RPMI7951 (cell line): ENCODE measurements at places on chromosomes 4 and X.

GRCh38 chrX:105711805-105712204 is 110.5 kb upstream of the NRK start:
- DNase-seq, result no peak

GRCh38 chr4:116018831-116019230 is 905.4 kb upstream of the NDST4 start:
- no peak for DNase-seq

- no peak for DNase-seq
Measured at GRCh38 chrX:115036029-115036428, 18.6 kb upstream of the IL13RA2 start.

DNA sequence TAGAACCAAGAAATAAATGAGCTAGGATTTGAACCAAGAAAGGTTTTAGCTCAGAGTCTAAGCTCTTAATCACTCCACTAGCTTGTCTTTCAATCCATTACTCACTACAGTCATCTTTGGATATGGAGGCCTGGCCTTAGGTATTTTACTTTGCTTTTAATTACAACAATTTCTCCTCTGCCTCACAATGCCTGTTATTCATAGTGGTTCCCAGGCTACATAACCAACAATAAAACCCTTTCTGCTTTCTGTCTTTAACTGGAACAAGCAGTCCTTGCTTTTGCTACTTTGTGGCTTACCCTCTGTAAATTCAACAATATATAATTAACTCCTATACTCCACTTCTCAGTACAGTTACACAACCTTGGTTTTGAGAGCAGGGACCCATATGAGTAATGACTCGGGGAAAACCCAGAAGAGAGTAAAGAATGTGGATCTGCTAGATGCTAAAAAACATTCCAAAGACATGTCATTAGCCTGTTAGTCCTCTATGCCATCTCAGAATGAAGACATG is 94.7 kb upstream of the NAP1L5 start:
- DNase-seq, result peak; percentile 63

GRCh38 chr4:142974328-142974727 is 128.2 kb upstream of the INPP4B start:
- DNase-seq, result no peak

DNA sequence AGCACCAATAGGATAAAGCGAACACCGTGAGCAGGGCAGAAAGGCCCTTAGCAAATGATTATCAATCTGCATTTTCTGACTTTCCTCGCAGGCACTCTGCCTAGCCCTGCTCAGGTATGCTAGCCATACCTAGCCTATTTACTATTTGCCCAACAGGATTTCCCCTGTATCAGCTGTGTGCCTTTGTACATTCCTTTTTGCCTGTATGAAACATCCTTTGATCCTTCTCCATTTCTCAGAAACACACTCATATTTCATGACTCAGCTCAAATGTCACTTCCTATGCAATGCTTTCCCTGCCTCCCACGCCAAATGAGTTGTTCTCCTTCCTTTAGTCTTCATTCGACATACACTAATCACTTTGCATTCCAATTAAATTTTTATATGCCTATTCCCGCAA is 37.2 kb downstream of the PCDH7 start:
- peak; percentile 1 for DNase-seq

- DNase-seq, result no peak
Measured at GRCh38 chrX:69125094-69125493, 40.2 kb downstream of the PJA1 start.

GRCh38 chr4:185305979-185306442 is 89.7 kb downstream of the LRP2BP start:
- peak; percentile 86 for DNase-seq

- no peak for DNase-seq
Measured at GRCh38 chrX:9573282-9574106, 108.6 kb downstream of the TBL1X start.

GRCh38 chr4:147737623-147738022 is 5.7 kb downstream of the ARHGAP10 start:
- no peak for DNase-seq

DNA sequence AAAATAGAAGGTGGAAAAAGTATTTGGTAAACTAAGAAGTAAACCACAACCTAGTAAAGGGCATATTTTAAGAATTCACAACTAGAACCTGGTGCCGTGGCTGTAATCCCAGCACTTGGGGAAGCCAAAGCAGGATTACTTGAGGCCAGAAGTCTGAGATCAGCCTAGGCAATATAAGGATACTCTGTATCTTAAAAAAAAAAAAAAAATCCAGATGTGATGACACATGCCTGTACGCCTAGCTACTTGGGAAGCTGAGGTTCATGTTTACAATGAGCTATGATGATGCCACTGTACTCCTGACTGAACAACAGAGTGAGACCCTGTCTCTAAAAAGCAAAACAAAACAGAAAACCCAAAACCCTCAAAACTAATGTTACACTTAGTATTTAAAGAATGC is 294.9 kb upstream of the ZCCHC13 start:
- no peak for DNase-seq

DNA sequence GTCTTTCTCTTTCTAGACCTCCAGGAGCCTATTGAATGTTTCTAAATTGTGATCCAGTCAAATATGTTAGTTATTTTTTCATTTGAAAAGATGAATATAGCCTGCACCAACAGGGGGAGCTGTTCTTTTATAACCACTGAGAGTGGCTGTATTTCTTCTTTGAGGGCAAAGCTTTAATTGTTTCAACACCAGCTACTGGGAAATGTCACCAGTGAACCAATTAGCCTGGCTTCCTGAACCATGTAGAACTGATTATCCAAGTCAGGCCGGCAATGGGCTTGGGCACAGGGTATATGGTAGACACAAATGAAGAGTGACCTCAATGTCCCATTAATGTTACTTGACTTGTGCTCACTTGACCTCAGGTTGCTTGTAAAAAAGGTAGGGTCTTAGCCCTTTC is 4.8 kb upstream of the DAPP1 start:
- DNase-seq, result peak; percentile 31

GRCh38 chr4:165874791-165875371 is 1.8 kb downstream of the TLL1 start:
- DNase-seq, result no peak

- no peak for DNase-seq
Measured at GRCh38 chr4:3226467-3226866, 22.5 kb upstream of the MSANTD1 start.

GRCh38 chrX:111100191-111100590 is 4.2 kb downstream of the PAK3 start:
- peak; percentile 45 for DNase-seq

- DNase-seq, result no peak
Measured at GRCh38 chr4:110359076-110359475, 116.9 kb upstream of the ENPEP start.

DNA sequence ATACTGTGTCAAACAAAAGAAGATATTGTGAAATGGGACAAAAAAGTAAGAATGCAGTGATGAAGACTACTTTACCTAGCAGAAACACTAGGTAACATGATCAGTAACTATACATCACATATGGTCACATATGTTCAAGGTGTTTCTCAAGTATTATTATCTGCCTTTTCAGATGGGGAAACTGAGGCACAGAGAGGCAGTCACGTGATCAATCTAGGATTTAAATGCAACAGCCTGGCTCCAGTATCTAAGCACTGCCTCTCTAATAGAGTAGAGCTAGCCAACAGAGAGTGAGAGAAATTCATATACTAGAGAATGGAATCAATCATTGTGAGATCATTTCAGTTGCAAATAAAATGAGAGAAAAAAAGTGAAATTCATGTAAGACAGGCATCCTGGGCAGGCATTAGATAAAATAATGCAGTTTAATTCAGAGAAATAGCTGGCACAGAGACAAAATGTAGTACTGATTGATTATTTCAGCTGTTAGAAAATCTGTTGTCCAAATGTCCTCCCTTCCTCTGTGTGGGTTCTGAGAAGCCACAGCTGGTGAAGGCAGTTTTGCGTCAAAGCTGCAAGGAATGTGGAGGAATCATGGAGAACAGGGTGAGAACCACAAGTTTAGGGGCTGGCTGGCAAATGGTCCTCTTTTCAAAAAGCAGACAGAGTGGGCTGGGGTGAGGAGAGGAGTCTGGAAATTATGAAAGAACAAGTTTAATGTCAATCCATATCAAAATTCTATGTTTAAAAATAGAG is 26.0 kb downstream of the SMIM43 start:
- DNase-seq, result no peak

GRCh38 chrX:13579661-13580060 is 10.3 kb downstream of the EGFL6 start:
- DNase-seq, result no peak

DNA sequence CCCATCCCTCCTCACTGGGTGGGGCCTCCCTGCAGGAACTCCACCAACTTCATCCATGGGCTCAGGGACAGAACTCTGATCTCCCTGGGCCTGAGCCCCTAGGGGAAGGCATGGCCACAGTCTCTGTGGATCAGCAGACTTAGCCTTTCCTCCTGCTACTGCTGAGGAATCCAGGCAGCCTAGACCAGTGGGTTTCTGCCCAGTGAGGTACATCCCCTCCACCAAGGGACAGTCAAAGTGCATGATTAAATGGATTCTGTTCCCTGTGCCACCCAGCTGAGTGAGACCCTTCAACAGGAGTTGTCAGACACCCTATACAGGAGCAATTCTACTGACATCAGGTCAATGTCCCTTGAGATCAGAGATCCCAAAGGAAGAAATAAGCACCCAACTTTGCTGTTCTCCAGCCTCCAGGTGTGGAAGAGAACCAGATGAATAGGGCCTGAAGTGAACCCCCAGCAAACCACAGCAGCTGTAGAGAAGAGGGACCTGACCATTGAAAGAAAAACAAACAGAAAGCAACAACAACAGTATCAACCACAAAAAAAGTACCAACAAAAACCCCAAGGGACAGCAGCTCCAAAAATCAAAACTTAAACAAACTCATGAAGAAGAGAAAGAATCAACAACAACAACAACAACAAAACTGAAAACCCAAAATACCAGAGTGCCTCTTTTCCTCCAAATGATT is 84.8 kb downstream of the CHIC1 start:
- DNase-seq, result no peak

- DNase-seq, result peak; percentile 52
Measured at GRCh38 chrX:3268829-3269228, 77.6 kb downstream of the MXRA5 start.
